Renal pelvis (tissue), 12 donors: ENCODE measurements at places on chromosomes 13 and 19.

GRCh38 chr13:113299951-113300350, 2.9 kb downstream of the LAMP1 start:
- DNase-seq, result no peak

DNA sequence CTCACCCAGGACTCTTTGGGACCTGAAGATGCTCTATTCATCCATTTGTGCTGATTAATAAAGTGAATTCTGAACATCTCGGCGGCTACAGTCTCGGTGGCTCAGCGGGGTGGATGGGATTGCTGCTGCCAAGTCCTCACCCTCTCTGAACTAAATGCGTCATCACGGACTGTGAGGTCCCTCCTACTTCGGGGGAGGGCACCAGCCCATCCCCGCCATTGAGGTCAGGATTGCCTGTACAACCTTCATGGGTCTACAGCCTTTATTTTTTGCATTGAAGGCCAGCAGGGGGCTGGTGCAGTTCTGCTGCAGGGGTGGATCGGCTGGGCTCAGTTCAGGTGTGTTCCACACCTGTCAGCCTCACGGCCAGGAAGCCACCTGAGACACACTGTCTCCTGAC, 181.8 kb downstream of the COL4A1 start:
- no peak for DNase-seq

GRCh38 chr13:96499656-96500055, 409.7 kb downstream of the HS6ST3 start:
- DNase-seq, result no peak

DNA sequence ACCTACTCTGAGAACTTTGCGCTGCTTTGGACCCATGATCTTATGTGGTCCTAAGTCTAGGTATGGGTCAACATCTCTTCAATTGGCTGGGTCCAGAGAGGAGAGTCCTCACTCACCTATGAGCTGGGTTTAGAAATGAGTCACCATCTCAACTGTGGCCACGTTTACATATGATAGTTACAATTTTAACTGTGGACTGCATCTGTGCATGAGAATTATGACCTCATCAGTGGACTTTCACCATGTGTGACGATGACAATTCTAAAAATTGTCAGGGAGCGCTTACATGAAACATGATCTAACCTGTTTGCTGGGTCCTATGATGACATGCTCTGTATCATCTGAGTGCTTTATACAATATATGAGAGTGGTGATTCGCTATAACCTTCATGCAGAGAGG, 12.7 kb upstream of the ZNF724 start:
- no peak for DNase-seq
